ENCODE measurements at places on chromosomes 3 and 15.

GRCh38 chr3:40828741-40829415 is 304.1 kb downstream of the ZNF621 start:
- no peak for DNase-seq

- no peak for DNase-seq
These were observed 192.1 kb downstream of the CBLB start for GRCh38 chr3:105676621-105677300.

DNA sequence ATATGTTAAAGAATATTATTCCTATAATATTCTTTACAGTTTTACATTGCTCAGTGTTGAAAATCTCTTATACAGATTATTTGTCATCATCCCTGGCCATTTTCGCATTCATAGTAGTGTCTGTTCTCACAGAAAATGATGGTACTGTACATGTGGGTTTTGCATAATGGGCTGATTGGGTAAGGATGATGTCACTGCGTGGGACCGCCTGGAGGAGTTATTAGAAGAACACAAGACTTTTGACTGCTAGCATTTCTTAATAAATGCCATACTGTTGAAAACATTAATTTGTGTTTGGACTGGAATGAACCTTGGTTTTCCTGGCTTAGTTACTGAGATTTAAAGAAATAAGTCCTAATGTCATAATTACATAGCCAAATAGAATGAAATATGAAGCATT is 20.3 kb downstream of the LRCH3 start:
- DNase-seq, result peak; percentile 90

DNA sequence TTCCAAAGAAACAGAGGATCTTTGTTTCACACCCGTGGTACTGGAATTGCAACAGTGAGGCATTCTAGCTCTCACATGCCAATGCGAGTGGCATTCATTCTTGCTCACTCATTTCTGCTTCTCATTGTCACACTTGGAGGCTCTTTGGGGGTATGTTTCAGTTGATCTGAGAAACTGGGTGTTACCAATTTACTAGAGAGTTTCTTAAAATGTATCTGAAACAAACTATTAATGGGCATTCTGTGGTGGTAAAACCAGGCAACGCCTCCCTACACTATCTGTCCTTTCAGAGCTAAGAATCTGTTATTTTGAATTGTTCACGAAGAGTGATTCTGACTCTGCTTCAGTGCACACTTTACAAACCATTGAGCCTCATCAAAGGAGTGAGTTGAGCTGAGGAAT is 140.6 kb upstream of the BHLHE40 start:
- no peak for DNase-seq

- no peak for DNase-seq
These were observed 15.0 kb downstream of the MBNL1 start for GRCh38 chr3:152283492-152284381.

- DNase-seq, result no peak
These were observed 1004.1 kb downstream of the TBL1XR1 start for GRCh38 chr3:176193032-176193730.

DNA sequence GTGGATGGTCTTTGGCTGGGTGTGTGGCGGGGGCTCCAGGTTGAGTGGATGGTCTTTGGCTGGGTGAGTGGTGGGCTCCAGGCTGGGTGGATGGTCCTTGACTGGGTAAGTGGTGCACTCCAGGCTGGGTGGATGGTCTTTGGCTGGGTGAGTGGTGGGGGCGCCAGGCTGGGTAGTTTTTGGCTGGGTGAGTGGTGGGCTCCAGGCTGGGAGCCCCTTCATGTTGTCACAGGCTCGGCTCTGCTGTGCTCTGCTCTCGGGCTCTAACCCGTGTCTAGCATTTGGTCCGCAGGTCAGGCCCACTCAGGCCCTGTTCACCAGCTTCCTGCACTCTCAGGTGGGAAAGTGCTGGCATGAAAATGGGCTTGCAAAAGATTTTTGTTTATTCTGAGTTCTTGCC is 25.1 kb downstream of the CD276 start:
- no peak for DNase-seq

DNA sequence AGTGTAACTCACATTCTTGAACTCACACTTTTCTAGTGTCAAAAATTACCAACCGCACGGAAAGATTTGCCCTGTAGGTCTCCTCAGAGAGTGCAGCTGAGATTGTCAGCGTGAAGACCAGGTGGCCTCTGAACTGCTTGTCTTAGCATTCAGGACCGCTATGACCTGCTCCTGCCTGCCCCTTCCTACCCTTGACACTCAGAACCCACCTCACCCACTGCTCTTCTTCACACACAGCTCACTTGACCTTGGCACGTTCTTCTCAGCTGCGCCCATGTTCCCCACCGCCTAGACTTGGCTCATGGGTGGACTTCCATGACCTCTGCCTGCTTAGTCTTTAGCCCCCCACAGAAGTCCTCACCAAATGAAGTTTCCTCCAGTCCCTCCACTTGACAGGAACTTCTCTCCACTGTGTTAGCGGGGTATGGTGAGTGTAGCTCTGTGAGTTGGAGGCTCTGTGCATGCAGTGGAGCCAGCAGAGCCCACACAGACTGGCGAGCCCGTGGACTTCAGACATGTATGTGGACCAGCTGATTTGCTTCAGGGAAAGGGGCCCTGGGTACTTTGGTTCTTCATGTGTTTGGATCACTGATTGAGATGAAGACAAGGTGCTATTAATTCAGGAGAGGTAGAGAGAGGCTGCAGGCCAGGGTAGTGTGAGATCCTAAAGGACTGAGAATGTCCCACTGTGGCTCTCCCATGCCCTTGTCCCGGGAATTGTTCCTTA is 221.3 kb downstream of the OPA1 start:
- DNase-seq, result no peak

DNA sequence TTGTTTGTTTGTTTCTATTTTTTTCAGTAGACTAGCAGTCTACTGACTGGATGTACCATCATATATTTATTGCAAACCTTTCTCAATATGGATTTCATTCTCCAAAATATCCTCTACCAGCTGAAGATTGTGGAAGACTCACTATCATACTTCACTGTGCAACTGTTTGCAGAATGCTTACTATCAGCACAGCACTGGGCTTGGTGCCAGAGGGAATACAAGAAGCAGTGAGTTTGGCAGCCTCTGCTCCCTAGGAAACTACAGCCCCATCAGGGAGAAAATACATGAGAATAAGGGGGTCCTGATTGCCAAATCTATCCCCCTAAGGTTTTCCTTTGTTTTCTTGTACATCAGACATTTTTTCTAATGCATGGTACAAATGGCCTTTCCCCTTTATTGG is 27.5 kb downstream of the AQP9 start:
- DNase-seq, result no peak

- DNase-seq, result no peak
These were observed 764.0 kb upstream of the DPPA4 start for GRCh38 chr3:110101361-110101760.

- DNase-seq, result no peak
These were observed 986 bp downstream of the KPNA4 start for GRCh38 chr3:160564258-160564911.

GRCh38 chr15:74542166-74543042 is 1.4 kb downstream of the ARID3B start:
- DNase-seq, result no peak

DNA sequence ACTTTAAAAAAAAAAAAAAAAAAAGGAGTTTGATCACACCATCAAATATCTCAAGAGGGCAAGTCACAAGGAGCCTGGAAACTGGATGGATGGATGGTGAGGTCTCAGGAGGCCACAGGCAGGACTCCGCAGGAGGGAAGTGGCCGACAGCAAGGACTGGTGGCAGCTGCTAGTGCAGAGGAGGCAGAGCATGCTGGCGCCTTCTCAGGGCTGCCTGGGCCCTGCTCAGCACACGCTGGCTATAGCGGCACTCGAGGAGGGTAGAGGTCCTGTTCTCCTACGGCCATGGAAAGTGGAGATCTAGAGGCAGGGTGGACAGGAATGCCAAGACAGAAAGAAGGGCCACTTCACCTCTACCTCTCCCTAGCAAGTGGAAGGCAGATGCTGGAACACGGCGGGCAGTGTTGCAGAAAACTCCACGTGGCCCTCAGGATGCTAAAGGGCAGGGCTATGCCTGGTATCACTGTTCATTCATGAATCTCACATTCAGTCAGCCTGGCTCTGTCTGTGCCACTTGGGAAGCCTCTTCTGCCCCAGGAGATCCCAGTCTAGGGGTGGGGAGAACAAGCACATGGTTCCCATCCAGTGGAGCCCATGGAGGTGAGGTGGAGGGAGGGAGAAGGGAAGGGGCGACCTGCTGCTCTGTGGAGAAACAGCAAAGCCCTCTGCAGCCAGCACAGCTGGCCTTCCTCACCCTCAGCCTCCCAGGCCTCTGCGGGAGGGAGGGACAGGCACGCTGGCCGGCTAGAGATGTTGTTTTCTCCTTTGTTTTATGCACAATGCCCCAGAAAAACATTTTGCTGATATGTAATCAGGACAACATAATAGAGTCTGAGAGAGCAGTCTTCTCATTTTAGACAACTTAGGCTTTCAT is 71.0 kb downstream of the OXNAD1 start:
- DNase-seq, result no peak

- no peak for DNase-seq
These were observed 258.0 kb upstream of the RARB start for GRCh38 chr3:25170021-25170420.

- DNase-seq, result no peak
These were observed 223.0 kb downstream of the EBLN2 start for GRCh38 chr3:73284472-73284871.

GRCh38 chr3:182959474-182960350 is 20.6 kb downstream of the DCUN1D1 start:
- no peak for DNase-seq

DNA sequence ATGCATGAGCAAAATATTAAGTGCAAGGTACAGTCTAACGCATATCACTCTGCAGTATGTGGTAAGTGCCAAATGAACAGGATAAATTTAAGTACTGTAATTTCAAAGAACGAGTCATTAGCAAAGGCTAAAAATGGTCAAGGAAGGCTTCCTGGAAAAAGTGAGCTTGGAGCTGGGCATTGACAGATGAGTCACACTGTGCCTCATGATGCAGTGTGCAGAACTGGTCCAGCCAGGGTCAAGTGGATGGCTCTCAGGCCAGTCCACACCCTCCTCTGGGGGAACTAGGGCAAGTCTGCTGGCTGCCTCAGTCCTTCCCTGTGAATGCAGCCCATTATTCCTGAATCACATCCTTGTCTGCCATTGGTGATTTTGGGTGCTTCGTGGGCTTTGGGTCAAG is 76.3 kb downstream of the CACNA1D start:
- no peak for DNase-seq

GRCh38 chr15:69947394-69947793 is 150.3 kb downstream of the TLE3 start:
- DNase-seq, result no peak

DNA sequence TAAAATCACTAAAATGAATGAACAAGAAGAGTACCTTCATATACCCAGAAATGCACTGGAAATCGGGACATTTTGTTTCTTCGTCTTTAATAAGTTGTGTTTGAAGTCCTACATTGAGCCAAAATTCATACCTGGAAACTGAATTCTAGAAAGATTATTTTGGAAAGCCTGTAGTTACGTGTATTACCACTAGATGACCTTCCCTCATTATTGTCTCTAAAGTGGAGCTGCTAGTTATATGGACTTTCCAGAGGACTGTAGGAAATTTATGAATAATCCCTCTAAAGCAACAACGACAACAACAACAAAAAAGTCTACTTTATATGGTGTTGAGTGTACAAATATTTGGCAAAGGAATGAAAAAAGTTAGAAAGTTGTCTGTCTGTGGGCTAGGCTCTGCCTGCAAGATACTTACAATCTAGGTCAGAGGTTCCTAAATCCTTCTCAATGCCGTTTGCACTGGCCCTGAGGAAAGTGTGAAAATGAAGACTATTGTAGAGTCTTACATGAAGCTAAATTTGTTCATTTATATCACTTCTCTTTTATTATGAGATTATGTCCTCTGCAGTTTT is 234.8 kb upstream of the NR2E3 start:
- no peak for DNase-seq

DNA sequence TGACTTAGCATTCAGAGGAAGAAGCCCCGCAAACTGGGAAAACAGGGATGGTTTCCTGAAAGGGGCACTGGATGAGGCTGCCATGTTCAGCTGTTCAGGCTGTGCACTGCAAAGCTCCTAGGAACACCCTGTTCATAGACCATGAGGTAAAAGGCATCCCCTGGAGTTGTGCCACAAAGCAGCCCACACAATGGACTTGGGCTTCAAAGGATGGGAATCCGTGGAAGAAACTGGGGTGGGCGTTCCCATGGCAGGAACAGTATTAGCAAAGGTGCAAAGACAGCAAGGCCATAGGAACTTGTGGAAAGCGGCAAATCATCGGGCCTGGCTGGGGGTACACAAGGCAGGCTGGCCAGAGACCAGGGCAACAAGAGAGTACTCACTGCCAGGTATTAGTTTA is 8.9 kb downstream of the OXTR start:
- no peak for DNase-seq

GRCh38 chr3:193812078-193812725 is 219.2 kb downstream of the OPA1 start:
- DNase-seq, result no peak

GRCh38 chr15:65197337-65197645 is 12.1 kb upstream of the CLPX start:
- DNase-seq, result no peak

DNA sequence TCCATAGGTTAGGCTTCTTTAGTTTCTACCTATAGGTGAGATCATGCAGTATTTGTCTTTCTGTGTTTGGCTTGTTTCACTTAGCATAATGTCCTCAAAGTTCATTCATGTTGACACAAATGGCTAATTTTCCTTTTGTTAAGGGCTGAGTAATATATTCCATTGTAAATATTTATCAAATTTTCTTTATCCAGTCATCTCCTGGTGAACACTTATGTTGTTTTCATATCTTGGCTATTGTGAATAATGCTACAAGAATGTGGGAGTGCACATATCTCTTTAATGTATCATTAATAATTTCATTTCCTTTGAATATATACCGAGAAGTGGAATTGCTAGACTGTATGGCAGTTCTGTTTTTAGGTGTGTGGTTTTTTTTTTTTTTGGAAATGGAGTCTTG is 250.9 kb upstream of the SEMA6D start:
- no peak for DNase-seq

DNA sequence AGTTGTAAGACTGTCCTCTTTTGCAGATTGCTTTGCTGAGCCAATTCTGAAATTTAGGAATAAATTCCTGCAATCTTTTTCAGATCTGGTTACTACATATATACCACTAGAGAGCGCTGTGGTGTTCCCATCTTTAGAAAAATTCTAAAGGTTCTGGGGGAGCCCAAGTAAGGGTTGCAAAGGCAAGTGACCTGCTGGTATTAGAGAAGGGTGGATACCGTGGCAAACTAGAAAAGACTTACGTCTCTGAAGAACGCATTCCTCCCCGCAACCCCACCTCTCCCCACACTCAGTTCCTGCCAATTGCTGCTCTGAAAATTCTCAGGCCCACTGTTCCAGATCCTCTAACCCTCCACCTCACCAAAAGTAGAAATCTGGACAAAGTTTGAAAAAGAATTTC is 48.5 kb downstream of the EFHB start:
- DNase-seq, result no peak

GRCh38 chr3:37266809-37267208 is 92.4 kb upstream of the LRRFIP2 start:
- no peak for DNase-seq

All from GM04504 (cell line).